Tibial artery (tissue), 4 donors: ENCODE measurements at places on chromosomes 3 and 15.

DNA sequence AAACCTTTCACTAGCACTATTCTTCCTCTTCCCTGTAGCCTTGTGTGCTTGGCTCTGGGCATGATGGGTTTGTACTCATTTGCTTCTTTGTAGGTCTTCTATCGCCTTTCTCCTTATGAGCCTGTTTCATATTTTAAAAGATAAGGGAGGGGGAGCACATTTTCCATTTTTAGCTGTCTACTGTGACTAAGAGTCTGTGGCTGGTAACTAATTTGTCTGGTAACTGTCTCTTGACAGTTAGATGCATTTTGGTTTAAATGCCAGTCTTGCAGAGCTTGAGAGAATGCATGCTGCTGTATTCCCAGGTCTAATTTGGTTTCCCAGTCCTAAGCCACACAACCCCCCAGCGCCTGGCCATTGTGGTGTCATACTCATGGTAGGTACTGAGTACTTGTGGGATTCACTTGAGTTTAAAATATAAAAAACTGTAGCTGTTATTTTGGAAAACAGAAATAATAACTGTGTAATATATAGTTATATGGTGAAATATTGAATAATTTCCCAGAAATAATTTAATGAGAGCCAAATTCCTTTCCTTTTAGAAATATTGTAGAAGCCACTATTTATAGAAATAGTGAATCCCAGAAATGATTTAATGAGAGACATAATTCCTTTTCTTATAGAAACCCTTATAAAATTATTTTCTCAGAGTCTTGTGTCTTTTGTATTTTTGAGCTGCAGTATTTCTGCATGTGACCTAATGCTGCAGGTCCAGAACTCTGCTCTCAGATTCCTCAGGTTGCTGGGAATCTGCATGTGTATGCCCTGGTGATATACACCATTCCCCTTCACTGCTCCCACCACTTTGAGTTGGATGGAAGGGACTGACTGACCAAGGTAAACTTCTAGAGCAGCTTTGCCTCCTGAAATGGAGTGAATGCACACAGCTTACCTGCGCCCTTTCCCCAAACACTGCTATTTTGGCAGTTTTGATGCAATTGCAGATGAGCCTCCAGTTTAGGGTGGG, 13.9 kb upstream of the GPR171 start:
- no peak for DNase-seq

DNA sequence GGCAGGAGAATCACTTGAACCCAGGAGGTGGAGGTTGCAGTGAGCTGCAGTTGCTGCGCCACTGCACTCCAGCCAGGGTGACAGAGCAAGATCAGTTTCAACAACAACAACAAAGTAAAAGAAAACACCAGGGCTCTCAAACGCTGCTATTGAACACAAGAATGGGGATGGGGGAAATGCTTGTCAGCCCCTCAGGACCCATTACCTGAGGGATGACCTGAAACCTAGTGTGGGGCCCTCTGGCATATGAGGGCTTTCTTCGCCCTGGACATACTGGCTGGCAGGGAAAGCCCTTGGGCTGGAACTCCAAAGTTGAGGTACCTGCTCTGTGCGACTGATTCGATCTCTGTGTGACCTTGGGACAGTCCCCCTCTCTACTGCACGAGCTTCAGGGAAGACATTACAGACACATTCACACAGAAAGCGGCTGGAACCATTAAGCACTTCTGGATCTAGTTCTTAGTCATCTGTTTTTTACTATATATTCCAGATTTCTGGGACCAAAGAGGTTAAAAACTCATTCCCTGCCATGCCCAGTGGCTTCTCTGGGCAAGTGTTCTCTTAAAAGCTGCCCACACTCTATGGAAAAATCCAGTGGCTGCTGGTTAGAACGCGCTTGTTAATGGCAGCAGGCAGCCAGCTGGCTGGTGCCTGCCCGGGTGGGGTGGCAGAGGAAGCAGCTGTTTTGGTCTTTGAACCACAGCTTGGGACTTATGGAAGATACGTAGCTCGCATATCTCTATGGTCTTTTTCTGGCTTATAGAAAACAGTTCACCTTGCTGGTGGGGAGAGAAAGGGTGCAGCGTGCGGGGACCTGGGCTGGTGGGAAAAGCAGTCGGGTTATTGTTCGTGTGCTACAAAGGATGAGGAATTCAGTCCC, 57.2 kb downstream of the ATP1B3 start:
- DNase-seq: no peak

GRCh38 chr3:115325539-115325938, 178.5 kb upstream of the ZBTB20 start:
- no peak for DNase-seq

GRCh38 chr3:9205345-9206143, 43.9 kb downstream of the SRGAP3 start:
- no peak for DNase-seq

DNA sequence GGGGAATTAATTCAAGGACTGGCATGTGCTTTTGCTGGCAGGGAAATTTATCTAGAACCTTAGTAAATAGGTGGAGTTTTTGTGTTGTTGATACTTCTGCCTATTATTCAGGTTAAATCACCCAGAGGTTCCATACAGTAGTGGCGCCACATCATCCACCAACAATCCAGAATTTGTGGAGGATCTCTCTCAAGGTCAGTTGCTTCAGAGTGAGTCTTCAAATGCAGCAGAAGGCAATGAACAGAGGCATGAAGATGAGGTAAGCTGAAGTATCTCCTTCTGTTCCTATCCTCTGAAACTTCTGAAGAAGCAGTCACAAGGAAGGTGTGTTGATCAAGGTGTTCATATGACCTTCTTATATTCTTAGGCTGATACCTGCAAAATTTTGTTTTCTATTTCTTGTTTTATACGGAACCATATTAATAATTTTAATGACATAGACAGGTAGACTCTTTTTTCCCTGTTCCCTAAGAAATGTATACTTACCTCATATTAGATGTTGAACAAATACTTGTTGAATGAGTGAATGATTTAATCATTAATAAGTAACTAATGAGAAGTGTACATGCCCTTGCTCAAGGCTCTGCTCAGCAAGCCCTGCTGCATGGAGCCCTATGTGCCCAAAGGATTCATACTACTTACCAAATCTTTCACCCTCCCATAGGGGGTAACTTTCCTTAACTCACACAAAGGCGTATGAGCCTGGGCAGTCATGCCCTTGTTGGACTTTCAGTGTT, 43.6 kb downstream of the HMG20A start:
- DNase-seq: no peak

- DNase-seq: no peak
Observed at GRCh38 chr3:34858067-34858660, 781.2 kb upstream of the ARPP21 start.

DNA sequence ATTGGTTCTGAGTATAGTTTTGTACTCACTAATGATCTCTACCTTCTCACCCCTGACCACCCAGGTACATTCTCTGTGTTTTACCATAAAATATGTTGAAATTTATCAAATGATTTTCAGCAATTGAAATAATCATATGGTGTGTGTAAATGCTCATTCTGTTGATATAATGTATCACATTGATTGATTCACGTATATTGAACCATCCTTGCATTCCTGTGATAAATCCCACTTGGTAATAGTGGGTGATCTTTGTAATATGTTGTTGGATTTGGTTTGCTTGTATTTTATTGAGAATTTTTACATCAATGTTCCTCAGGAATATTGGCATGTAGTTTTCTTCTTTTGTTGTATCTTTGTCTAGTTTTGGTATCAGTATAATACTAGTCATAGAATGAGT, 1497.6 kb downstream of the OTOL1 start:
- DNase-seq: no peak

DNA sequence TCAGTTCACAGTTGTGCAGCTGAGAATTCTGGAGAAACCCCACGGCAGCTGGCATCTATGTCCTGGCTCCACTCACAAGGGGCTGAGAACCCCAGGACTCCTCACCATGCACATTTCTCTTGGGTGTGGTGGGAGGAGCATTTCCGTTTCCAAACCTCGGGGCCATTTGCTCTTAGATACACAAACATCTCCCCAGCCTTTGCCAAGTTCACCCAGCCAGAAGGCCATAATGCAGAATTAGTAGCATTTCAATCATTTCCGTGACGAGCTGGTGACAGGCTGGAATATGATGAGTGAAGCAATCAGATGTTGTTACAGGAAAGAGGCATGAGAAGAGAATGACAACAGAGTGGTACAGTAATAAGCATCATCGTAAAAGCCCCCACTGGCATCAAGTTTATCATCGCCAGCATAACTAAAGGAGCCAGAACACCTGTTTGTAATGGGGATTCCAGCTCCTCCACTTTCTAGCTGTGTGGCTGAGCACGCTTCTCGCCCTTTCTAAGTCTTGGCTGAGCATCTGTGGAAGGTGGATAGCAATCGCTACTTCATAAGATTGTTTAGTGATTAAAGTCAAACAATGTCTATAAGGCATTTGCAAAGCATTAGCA, 82.0 kb downstream of the LIPC start:
- no peak for DNase-seq

DNA sequence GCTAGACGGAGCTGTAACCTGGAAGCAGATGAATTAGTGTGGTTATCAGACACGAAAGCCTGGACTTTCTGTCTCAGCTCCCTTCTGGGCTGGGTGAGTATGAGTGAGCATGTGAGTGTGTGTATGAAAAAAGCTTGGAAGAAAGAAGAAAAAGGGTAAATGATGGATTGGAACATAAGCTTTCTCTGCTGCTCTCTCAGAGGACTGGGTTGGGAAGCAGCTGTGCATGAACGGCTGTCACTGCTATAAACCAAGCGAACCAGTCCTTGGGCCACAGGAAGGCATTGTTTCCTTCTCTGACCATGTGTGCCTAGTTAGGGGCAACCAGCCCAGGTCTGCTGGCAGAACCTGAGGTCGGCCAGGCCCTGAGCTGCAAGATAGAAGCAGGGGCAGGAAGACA, 37.0 kb downstream of the UMPS start:
- DNase-seq: no peak

GRCh38 chr3:142577696-142578328, 721 bp downstream of the ATR start:
- no peak for DNase-seq

GRCh38 chr3:52998771-52999513, 46.9 kb downstream of the SFMBT1 start:
- DNase-seq: no peak

DNA sequence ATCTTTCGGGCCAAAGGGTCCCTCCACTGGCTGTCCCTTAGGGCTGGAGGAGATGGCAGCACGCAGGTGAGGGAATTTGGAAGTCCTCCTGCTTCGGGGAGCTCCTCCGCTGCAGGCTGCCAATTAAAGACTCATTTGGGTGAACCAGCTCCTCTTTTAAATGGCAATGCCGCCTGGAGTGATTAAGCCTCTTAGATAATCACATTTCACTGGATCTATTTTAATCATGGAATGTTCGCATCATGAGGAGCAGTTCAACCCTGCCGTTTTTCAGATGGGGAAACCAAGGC, 117.9 kb downstream of the LIPC start:
- DNase-seq: no peak

DNA sequence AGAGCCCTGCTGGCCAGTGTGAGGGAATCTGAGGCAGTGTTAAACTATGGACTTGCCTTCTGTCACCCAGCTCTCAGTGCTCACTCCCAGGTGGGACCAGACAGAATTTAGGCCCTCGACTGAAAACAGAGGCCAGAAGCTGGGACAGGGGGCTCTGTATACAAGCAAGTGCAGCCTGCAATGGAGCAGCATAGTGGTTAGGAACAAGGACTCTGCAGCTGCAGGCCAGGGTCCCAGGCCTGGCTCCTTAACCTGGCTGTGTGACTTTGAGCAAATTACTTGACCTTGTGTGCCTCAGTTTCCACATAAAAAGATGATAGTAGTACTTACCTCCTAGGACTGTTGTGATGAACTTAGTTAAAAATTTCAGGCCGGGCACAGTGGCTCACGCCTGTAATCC, 39.8 kb downstream of the CMTM7 start:
- DNase-seq: no peak

DNA sequence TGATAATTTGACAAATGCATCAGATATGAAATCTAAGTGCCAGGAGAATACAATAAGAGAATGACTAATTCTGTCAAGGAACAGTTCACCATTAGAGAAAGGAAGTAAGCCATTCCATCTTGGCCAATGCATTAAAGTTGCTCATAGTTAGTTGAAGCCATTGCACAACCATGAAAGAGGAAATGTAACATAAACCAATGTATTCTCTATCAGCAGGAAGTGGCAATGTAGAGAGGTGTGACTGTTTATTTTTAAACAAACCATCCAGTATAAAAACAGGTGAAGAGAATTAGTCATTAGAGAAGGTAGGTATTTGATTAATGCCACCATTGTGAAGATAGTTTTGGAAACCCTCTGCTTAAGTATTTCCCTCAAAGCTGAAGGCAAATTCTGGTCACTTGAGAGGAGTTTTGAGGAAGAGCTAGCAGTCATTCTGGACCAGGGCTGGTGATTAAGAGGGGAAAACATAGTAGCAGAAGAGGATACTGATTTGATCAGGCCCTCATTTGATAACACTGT, 10.7 kb upstream of the ANXA2 start:
- no peak for DNase-seq

- DNase-seq: no peak
Observed at GRCh38 chr15:70240082-70240481, 142.4 kb upstream of the TLE3 start.

DNA sequence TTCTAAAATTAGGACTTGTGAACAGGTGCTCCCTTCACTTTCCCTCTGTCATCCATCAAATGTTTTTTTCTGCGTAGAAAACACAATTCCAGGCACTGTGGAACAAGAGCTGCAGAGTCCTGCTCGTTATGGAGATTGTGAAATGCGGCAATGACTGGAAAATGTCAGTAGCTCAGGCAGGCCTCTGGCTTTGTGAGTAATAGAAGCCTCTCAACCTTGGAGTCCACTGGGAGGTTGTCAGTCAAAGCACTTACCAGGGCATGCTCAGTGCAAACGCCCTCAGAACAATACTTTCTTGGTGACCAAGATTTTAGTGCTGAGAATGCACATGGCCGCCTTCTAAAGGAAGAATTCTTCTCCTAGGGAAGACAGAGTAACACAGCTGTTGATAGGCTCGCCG, 26.7 kb upstream of the MED12L start:
- DNase-seq: no peak

DNA sequence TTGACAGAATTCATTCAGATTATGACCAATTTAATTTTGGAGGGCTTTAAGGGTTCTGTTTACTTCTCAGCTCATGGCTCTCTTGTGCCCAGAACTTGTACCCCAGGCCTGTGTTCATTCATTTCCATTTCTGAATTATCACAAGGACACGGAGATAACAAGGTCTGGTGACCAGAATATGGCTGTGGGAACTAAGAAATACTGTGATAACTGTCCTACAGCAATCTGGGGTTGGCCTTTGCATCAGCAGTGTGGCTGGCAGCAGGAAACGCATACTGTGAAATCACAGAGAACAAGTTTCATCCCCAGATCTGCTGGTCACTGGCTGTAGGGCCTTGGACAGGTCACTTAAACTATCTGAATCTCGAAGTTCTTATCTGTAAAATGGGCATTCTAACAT, 41.8 kb upstream of the TPM1 start:
- no peak for DNase-seq

GRCh38 chr3:117722856-117723255, 1013.3 kb downstream of the TUSC7 start:
- no peak for DNase-seq

GRCh38 chr3:124699686-124700396, 30.4 kb upstream of the UMPS start:
- no peak for DNase-seq

- no peak for DNase-seq
Observed at GRCh38 chr3:49428752-49429080, 408 bp downstream of the NICN1 start.
